ENCODE measurements at places on chromosomes 5 and 9. TPM values are rescaled to one million over a fixed set of nuclear protein-coding genes. Genes with fewer than 3 reads are reported as not detected.

DNA sequence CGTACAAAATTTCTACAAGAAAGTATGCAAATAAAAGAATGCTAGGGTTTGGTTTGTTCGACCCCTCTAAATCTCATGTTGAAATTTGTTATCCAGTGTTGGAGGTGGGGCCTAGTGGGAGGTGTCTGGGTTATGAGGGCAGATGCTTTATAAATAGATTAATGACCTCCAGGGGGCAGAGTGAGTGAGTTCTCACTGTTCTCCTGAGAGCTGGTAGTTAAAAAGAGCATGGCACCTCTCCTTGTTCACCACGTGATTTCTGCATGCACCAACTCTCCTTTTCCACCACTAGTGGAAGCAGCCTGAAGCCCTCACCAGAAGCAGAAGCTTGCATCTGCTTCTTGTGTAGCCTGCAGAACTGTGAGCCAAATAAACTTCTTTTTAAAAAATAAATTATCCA lies 50.4 kb upstream of the FAM170A start:
- no peak for DNase-seq

DNA sequence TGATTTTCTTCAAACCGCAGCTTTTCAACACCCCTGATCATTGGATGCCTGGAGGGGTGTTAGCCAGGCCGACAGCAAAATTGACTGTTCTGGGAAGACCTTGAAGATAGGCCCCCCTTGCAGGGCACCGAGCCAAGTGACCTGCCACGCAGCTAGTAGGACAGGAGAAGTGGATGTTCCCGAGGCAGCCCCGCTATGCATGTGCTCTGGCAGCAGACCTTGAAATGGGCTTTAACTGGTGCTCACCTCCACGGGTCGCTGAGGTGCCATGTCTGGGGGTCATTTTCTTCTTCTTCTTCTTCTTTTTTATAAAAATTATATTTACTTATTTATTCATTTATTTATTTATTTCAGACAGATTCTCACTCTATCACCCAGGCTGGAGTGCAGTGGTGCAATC lies 12.6 kb downstream of the FGF18 start:
- DNase-seq = no peak

- DNase-seq = no peak
These were observed 34.7 kb downstream of the LPCAT1 start for GRCh38 chr5:1488882-1489680.

DNA sequence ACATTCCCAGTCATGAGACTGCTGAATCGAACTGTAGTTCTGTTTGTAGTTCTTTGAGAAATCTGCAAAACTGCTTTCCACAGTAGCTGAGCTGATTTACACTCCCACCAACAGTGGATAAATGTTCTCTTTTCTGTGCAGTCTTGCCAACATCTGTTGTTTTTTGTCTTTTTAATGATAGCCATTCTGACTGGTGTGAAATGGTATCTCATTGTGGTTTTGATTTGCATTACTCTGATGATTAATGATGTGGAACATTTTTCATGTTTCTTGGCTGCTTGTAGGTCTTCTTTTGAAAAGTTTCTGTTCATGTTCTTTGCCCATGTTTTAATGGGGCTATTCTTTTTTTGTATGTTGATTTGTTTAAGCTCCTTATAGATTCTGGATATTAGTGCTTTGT lies 187.3 kb upstream of the TLE4 start:
- DNase-seq = no peak

GRCh38 chr5:35213608-35214007 lies 16.7 kb downstream of the PRLR start:
- DNase-seq = no peak

DNA sequence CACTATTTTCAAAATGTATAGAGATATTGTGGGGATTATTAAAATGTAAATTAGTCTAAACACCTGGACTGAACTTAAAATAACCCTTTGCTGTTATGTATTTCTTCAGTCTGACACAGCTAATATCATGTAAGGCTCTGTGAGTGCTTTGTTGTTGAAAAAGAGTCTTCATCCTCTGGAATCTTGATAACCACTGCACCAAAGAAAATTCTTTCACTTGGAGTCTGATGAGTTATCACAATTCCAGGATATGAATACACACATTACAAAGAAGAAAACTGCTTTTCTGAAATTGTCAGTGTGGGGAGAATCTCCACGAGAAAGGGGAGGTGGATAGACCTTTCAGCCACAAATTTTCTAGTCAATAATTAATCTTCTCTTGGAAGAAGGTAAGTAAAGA lies 42.3 kb upstream of the TARS1 start:
- DNase-seq = no peak

LCN15 gene
- not detected for total RNA-seq

HSPB3 gene
- not detected for total RNA-seq

ABLIM3 gene
- 35.2 TPM for total RNA-seq
